ENCODE measurements at places on chromosomes 3 and 15.

DNA sequence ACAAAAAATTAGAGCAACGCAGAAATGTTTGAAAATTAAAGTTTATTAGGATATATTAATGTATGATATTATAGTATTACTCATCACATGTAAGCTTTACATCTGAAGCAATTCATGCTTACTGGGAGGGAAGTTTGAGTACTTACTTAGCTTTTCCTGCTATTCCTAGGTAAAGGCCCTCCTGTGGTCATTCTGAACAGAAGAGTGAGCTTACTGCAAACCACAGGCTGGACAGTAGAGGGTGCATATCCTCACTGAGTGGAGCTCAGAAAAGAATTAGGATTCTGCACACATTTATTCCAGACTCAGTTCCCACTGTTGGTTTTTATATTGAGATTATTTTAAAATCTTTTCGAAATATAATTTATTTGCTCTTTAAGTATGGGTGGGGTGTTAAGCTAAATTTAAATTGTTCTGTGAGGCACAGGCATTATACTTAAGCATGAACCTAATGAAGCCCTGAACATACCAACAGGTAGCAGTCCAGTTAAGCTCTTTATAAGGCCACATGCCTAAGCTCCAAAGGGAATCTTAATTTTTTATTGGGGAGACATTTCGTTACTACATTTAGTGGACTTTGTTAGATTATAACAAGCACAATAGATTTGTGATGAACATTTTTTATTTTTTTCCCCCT lies 10.2 kb downstream of the MRPS22 start:
- DNase-seq = no peak

DNA sequence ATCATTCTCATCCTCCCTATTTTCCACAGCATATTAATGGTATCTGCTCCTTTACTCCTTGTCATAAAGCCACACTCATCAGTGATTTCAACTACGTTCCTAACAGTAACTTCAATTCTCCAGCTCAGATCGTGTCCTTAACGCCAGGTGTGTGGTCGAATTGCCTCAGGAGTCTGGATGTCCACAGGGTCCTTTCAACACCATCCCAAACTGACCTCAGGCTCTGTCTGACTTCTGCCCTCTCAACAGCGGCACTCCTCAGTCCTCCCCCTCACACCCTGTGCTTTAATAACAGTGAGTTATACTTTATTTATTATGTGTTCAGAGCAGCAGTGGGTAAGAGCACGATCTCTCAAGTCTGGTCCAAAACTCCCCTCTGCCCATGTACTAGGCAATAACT lies 42.4 kb downstream of the ST3GAL6 start:
- no peak for DNase-seq

DNA sequence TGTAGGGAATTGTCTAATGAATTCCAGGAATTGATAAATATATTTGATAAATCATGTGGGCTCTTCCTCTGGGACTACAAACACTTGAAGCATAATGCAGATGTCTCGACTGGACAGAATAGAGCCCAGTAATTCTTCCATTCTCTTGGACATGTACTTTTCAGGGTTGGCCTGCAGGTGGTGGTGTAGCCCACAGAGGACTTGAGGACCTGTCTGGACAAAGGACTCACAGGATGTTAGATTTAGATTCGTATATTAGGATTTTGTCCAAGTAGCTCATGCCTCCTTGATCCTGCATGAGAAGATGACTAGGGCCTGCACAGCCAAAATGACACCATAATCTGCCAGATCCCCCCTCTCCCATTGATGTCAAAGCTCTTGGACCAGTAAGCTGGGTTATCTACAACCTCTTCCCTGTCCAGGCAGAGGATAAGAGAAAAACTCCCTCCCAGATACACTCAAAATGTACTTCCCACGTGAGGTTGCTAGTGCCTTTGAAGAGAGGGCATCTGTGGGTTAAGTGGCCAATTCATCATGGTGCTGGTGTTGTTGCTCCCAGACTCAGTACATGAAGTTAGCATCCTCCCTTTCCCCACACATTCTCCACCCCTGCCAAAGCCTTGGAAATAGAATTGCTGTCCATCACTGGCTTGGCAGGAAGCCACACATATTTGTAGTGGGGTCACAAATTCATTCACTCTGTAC lies 88.6 kb upstream of the ZNF280D start:
- DNase-seq = no peak

DNA sequence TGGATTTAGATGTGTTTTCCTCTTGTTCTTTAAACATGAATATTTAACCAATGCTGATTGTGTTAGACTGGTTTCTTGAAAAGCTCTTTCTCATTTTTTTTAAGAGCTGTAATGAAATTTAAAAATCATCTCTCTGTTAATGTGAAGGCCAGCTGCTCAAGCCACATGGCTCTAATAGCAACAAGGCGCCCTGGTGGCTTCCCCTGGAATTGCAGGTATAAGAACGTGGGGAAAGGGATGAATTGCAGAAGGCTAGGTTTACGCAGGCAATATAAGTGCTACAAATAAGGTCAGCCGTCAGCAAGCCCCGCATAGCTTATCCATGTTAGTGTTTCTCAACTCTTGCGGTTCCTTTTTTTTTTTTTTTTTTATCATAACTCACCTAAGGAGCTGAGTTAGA lies 108.5 kb downstream of the SAMMSON start:
- no peak for DNase-seq

DNA sequence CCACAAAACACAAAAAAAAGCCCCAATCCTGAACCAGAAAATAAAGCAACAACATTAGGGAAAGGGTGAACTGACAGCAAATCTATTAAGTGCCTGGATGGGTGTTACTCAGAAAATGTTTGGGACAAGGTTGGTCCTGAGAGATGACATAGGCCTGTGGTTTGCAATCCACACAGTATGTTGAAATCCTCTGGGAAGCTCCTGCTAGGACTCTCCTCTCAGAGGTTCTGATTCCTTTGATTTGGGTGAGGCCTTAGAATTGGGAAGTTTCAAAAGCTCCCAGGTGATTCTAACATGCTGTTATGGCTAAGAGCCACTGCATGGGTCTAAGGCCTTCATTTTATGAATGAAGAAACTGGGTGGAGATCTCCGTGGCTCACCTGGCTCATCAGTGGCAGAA lies 18.4 kb downstream of the CLDN1 start:
- no peak for DNase-seq

DNA sequence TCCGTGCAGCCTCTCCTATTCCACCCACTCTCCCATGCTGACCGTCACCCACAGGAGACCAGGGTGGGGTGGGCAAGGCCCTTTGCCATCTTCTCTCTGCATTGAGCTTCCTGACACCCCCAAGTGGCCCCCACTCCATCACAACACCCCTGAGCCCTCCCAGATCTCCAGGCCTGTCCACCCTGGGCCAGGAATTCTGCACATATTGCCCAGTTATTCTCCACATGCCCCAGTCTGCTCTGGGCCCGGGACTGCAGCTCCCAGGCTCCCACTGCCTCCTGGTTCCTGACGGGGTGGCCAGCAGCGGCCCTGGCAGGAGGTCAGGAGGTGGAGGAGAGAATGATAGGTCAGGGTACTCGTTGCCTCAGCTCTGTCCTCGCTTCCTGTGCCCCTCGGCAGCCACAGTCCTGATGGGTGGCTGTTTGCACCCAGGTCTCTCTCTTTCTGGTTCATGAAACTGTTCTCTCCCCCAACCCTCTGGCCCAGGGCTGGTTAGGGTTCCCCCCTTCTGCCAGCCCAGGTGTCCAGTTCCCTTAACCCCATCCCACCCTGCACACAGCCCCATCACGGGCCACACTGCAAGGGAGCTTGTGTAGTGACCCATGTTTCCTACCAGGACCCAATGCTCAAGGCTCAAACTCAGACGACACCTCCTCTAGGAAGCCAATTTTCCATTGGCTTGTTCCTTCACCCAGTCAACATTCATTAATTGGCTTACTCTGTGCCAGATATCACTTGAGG lies 47.3 kb downstream of the IQSEC1 start:
- no peak for DNase-seq

DNA sequence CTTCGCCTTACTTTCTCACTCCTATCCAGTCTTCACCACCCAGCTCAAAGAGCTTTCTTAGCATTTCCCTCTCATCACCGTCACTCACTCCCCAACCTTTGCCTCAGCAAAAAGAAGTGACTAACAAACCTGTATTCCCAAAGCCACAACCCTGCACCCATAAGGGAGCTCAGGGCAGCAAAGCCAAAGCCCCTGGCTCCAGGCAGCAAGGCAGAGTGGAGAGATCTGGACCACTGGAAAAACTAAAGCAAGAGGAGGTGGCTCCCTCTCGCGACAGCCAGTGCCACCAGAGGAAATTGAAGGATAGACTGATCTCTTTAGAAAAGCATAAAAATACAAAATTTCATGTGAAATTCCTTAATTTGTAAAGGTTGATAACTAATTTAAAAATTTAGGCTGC lies 25.1 kb upstream of the CDCP1 start:
- DNase-seq = no peak

- no peak for DNase-seq
These were observed 104.6 kb upstream of the SELENOK start for GRCh38 chr3:53996141-53996874.

DNA sequence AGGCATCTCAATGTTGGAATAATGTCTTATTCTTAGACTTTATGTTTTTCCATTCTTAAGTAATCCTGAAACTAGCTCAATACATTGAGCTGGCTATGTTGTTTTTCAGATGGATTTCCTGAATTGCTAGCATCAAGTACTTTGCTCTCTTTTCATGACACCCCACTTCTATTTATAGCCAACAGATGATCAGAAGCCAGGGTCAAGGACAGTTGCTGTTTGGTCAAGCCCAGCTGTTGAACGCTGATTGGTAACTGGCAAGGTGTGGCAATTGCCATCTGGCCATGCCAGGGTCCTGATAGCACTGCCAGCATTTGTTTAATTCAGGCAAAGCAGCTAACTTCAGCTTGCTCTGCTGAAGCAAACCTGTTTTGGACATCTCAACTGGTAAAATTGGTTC lies 46.2 kb upstream of the PLCL2 start:
- no peak for DNase-seq

DNA sequence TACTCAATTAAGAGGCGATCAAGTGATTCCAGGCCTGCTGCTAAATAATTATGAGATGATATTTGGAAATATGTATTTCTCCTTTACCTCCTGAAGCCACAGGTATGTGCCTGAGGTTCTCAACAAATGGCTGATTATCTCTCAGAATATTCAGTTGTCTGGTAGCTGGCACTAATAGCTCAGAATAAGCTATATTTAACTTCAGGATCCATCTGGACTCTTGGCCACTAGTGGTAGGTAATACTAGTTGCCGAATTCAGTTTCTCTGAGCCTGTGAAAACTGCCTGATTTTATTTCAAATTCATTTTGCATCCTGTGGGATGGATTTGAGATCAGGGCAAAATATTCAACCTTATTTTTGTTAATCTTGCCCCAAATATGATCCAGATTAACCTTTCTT lies 499.0 kb downstream of the DIPK2A start:
- no peak for DNase-seq

GRCh38 chr15:73009066-73010056 lies 42.9 kb upstream of the NEO1 start:
- DNase-seq = no peak

DNA sequence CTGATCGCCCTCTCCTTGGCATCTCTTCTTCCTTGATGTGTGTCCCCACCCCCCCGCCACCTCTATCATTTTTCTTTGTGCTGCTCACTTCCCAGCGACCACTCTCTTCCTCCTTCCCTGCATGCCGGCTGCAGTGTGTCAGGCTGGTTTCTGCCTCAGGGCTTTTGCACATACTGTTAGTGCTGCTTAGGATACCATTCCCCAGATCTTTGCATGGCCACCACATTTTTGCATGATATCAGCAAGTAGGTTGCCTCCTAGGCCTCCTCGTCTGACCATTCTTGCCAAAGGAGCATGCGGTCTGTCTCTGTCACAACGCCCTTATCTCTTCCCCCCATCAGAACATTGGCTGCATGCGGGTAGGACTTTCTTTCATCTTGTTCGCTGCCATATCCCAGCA lies 12.5 kb downstream of the FBLN2 start:
- DNase-seq = no peak

DNA sequence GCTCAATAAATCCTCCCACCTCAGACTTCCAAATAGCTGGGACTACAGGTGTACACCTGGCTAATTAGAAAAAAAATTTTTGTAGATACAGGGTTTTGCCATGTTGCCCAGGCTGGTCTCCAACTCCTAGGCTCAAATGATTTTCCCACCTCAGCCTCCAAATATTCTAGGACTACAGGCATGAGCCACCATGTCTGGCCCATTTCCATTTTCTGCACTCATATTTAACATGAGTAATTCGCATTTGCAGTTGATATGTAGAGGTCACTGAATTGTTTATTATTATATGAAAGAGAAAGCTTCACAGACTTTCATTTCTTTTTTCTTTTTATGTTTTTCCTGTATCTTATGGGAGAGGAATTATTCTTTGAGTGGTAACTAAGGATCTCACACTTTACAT lies 492.7 kb downstream of the CNTN3 start:
- DNase-seq = no peak

DNA sequence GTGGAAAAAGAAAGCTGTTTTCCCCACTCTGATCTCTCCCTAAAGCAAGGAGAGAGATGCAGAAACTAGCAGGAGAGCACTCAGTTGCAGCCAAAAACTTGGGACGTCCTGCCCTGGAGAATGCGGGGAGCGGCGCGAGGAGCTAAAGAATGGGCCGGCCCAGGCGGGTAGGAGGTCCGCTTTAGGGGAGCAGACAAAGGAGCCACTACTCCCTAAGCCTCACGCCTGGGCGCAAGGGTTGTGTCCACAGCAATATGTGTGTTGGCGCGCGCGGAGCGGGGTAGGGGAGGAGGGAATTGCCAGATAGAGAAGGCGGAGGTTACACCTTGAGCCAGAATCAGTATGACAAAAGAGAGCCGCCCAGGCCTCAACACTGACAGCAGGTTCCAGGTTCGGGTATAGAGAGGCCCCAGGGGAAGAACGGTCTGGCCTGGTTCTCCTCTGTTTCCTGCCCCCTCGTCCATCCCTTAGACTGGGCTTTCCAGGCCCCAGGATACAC lies 2.9 kb downstream of the WNT5A start:
- no peak for DNase-seq

- DNase-seq = no peak
These were observed 74.8 kb downstream of the IGF2BP2 start for GRCh38 chr3:185750015-185750414.

- no peak for DNase-seq
These were observed 319.8 kb upstream of the LRRFIP2 start for GRCh38 chr3:37494216-37494615.

- DNase-seq = no peak
These were observed 47.9 kb downstream of the QTRT2 start for GRCh38 chr3:114104414-114104813.

DNA sequence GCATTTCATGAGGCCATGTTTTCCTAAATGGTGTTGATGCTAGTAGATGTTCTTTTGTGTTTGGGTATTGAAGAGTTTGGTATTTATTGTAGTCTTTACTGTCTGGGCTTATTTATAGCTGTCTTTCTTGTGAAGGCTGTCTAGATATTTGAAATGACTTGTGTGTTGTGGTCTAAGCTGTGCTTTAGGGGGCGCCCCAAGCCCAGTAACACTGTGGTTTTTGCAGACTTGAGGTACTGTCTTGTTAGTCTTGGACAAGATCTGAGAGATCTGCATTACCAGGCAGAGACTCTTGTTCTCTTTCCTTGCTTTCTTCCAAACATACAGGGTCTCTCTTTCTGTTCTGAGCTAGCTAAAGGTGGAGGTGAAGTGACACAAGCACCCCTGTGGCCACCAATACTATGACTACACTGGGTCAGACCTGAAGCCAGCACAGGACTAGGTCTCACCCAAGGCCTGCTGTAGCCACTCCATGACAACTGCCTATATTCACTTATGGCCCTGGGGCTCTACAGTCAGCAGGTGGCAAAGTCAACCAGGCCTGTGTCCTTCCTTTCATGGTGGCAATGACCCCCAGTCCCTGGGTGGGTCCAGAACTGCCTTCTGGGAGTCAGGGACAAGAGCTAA lies 152.1 kb upstream of the TBC1D5 start:
- no peak for DNase-seq

GRCh38 chr15:56425976-56426375 lies 39.0 kb downstream of the MNS1 start:
- no peak for DNase-seq

Measured in activated gamma-delta T cell (primary cell).